Activated naive CD4-positive, alpha-beta T cell treated with anti-CD3 and anti-CD28 coated beads, Interleukin-2, amount 10 ng/mL, durations not matched to agents 7 days and 5 days (primary cell): ENCODE measurements at places on chromosomes 7 and 10.

GRCh38 chr7:78179211-78179610 is 380.6 kb downstream of the PHTF2 start:
- no peaks in the 10 kb centered on the region for H3K4me1 ChIP-seq
- H3K36me3 ChIP-seq = no peaks in the 10 kb centered on the region
- no peak overlapping the region for H3K27ac ChIP-seq
- no peak overlapping the region for H3K4me3 ChIP-seq

DNA sequence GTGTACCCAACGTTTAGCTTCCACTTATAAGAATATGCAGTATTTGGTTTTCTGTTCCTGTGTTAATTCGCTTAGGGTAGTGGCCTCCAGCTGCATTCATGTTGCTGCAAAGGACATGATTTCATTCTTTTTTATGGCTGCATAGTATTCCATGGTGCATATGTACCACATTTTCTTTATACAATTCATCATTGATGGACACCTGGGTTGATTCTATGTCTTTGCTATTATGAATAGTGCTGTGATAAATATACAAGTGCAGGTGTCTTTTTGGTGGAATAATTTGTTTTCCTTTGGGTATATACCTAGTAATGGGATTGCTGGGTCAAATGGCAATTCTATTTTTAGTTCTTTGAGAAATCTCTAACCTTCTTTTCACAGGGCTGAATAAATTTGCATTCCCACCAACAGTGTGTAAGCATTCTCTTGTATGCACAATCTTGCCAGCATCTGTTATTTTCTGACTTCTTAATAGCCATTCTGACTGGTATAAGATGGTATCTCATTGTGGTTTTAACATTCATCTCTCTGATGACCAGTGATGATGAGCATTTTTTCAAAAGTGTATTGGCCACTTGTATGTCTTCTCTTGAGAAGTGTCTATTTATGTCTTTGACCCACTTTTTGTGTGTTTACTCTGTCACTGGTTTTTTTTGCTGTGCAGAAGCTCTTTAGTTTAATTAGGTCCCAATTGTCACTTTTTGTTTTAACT is 72.5 kb upstream of the CC2D2B start:
- peaks cover 4% of the 10 kb centered on the region for H3K27me3 ChIP-seq
- DNase-seq = no peak
- no peak overlapping the region for H3K27ac ChIP-seq
- H3K4me1 ChIP-seq = peaks cover 25% of the 10 kb centered on the region
- H3K36me3 ChIP-seq = no peaks in the 10 kb centered on the region
- no peak overlapping the region for H3K4me3 ChIP-seq

DNA sequence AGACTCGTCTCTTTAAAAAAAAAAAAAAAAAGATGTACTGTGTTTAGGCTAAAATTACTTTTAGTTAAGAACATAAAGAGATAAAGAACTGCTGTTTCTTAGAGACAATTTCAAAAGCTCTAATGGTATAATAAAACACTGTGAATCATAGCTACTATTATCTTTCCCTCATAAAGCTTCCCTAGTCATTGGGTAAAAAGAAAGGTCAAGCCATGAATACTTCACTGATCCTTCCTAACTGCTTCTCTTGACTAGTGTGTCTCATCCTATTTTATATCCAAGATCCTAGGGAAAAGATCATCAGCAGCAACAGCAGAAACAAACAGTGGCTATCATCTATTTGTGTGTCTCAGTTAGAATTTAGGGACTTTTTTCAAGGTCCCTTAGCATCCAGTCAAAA is 10.5 kb downstream of the YME1L1 start:
- peaks cover 18% of the 10 kb centered on the region for H3K4me1 ChIP-seq
- H3K4me3 ChIP-seq = no peak overlapping the region
- H3K27ac ChIP-seq = no peak overlapping the region
- peaks cover 48% of the 10 kb centered on the region for H3K36me3 ChIP-seq
- no peak for DNase-seq
- no peaks in the 10 kb centered on the region for H3K27me3 ChIP-seq

- H3K4me3 ChIP-seq = no peak overlapping the region
- H3K27ac ChIP-seq = no peak overlapping the region
- no peaks in the 10 kb centered on the region for H3K36me3 ChIP-seq
- no peaks in the 10 kb centered on the region for H3K4me1 ChIP-seq
- no peaks in the 10 kb centered on the region for H3K27me3 ChIP-seq
These were observed 588.7 kb upstream of the PFKP start for GRCh38 chr10:2478656-2479055.

DNA sequence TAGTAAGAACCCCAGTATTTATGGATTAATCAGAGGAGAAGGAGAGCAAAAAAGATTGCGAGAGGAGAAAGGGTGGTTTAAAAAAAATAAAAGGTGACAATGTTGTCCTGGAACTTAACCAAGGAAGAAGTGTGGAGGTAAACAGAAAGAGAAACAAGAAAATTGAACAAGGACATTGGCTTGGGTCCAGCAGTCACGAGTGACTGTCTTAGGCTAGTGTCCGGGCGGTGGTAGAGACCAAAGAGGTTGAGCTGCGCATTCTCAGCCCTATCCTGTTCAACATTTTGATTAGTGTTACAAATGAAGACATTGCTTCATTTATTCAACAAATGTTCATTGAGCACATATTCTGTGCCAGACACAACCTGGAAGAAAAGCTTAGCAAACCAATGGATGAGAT is 329.9 kb downstream of the FGFR2 start:
- no peaks in the 10 kb centered on the region for H3K4me1 ChIP-seq
- DNase-seq = no peak
- H3K27me3 ChIP-seq = no peaks in the 10 kb centered on the region
- no peaks in the 10 kb centered on the region for H3K36me3 ChIP-seq
- H3K4me3 ChIP-seq = no peak overlapping the region
- H3K27ac ChIP-seq = no peak overlapping the region

GRCh38 chr10:56622335-56622973 is 261.4 kb upstream of the ZWINT start:
- H3K27ac ChIP-seq = no peak overlapping the region
- H3K4me3 ChIP-seq = peak overlapping the region; percentile 50
- peaks cover 4% of the 10 kb centered on the region for H3K4me1 ChIP-seq
- no peaks in the 10 kb centered on the region for H3K27me3 ChIP-seq
- DNase-seq = no peak
- H3K36me3 ChIP-seq = no peaks in the 10 kb centered on the region

GRCh38 chr10:14405076-14406065 is 74.6 kb upstream of the FRMD4A start:
- H3K4me1 ChIP-seq = peaks cover 13% of the 10 kb centered on the region
- H3K27me3 ChIP-seq = peaks cover 59% of the 10 kb centered on the region
- no peak for DNase-seq
- H3K27ac ChIP-seq = no peak overlapping the region
- H3K4me3 ChIP-seq = no peak overlapping the region
- H3K36me3 ChIP-seq = no peaks in the 10 kb centered on the region

DNA sequence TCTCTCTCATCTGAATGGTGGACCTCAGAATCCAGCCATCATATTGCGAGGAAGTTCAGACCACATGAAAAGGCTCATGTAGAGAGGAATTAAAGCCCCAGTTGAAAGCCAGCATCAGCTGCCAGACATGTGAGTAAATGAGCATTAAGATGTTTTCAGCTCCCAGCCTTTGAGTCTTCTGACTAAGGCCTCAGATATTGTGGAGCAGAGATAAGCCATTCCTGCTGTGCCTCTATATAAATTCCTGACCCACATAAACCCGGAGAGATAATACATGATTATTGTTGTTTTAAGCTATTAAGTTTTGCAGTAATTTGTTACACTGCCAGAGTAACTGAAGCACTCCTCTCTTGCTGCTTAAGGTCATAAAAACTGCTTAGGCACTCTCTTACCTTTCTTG is 14.6 kb downstream of the FAM149B1 start:
- H3K4me3 ChIP-seq = no peak overlapping the region
- peaks cover 23% of the 10 kb centered on the region for H3K36me3 ChIP-seq
- DNase-seq = no peak
- no peaks in the 10 kb centered on the region for H3K27me3 ChIP-seq

- no peak overlapping the region for H3K4me3 ChIP-seq
- H3K27ac ChIP-seq = no peak overlapping the region
- no peak for DNase-seq
- no peaks in the 10 kb centered on the region for H3K4me1 ChIP-seq
- H3K36me3 ChIP-seq = no peaks in the 10 kb centered on the region
- peaks cover 20% of the 10 kb centered on the region for H3K27me3 ChIP-seq
These were observed 87.3 kb downstream of the LYZL2 start for GRCh38 chr10:30542001-30542894.
